Stimulated activated CD4-positive, alpha-beta T cell treated with anti-CD3 and anti-CD28 coated beads, Interleukin-1b, Interleukin-23, amount 100 ng/mL, for 24 hours (primary cell): ENCODE measurements at places on chromosomes 11 and 22.
A peak's percentile ranks its signal among the peaks of the same experiment; 100 is the strongest.

DNA sequence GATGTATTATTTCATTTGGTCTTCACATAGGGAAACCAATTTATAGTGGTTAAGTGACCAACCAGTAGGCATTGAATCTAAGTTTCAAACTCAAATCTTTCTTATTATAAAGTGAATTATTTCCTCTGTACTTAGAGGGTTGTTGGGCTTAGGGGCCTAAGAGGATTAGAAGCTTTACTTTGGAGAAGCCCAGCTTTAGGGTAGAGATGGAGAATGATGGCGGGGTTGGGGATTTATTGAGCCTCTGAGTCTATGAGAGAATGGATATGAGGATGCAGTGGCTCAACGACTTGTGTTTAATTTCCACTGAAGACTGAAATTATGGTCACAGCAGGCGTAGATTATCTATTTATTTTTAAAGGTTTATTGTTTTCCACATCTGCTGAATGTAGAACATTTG is 55.5 kb downstream of the CHRDL2 start:
- no peak for DNase-seq

- no peak for DNase-seq
Observed at GRCh38 chr22:46966495-46966845, 204.0 kb downstream of the TBC1D22A start.

DNA sequence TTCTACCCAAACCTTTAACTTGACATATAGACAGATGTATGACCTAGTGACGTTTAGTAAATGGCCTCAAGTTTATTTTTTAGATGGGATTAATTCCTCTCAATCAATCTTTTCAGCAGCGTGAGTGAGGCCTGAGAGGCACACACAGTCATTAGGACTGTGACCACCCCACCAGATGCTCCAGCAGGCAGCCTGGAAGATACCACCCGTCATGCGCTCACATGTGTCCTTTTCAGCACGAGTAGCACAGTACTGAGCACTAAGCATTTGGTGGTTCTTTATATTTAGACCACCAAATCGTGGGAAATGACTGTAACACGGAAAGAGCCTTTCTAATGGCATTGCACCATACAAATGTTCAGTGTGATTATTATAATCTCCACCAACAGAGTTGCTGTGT is 354.6 kb upstream of the DDI1 start:
- DNase-seq: no peak

DNA sequence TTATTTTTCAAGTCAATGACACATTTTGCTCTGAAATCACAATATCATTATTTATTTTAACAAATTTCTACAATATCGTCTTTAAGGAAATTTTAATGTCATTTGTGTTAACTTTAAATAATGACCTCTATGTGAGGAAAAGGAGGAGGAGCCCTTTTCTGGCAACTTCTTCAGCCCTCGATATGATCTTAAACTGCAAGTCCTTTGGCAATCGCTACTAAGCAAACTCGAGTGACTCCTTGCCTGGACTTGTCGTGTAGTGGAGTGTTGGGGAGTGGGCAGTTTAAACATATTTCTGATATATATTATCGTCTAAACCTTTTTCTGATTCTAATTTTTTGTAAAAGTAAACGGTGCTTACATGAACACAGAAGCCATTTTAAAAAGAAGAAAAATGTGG is 16.7 kb downstream of the ETS1 start:
- no peak for DNase-seq

- DNase-seq: no peak
Observed at GRCh38 chr11:26698224-26698623, 23.6 kb downstream of the SLC5A12 start.

DNA sequence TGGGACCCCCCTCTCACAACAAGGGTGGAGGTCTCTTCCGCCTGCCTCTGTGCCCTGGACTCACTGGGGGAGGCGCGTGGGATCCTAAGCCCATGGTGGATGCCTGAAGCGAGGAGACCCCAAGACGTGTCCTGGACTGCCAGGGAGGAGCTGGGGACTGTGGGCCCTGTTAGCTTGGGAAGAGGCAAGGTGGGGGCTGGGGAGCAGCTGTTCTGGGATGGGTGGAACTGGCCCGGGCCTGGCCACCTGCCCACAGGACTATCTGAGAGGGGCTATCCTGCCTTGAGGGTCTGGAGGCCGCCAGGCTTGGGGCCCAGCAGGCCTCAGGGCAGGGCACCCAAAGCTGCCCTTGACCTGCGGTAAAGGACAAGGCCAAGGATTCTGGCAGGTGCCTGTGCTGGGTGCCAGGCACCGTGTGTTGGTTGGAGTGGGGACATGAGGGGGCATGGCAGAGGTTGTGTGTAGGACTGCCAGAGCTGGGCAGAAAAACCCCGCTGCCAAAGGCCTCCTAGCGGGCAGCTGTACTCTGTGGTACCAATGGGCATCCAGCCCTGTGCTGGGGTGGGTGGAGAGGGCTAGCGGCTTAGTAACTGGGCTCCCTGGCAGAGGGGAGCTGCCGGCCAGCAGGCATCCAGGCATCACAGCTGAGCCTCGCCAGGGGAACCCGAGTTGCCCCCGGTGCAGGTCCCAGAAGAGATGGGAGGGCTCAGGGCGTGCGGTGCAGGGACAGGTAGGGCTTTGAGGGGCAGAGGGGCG is 670 bp downstream of the LSP1 start:
- DNase-seq: no peak

DNA sequence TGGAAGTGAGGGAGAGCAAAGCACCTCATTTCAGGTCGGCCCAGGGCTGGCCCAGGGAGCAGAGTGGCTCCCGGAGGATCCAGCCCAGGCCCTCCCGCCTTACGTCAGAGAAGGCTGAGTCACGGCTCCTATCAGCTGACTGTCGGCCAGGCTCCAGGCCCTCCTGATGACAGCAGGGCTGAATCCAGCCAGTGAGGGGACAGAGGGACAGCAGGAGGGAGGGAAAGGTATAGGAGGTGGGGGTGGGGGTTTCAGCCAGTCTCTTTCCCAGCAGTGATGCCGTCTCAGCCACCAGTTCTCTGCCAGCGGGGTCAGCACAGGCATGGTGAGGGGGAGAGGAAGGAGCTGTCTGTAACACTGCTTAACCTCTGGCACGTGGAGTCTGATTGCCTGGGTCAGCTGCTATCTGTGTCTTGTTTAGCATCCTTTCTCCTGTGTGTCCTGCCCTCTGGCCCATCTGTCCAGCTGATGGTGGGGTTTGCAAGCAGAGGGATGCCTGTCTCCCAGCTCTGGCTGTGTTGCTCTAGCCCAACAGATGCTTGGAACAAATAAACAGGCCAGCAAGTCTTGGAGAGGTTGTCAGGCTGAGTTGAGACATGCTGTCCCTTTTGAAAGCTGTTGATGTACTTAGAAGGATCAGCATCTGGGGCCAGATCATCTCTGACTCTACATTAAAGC is 74.0 kb downstream of the ADAMTS15 start:
- no peak for DNase-seq

GRCh38 chr11:116459185-116460045 is 313.4 kb downstream of the BUD13 start:
- DNase-seq: no peak

DNA sequence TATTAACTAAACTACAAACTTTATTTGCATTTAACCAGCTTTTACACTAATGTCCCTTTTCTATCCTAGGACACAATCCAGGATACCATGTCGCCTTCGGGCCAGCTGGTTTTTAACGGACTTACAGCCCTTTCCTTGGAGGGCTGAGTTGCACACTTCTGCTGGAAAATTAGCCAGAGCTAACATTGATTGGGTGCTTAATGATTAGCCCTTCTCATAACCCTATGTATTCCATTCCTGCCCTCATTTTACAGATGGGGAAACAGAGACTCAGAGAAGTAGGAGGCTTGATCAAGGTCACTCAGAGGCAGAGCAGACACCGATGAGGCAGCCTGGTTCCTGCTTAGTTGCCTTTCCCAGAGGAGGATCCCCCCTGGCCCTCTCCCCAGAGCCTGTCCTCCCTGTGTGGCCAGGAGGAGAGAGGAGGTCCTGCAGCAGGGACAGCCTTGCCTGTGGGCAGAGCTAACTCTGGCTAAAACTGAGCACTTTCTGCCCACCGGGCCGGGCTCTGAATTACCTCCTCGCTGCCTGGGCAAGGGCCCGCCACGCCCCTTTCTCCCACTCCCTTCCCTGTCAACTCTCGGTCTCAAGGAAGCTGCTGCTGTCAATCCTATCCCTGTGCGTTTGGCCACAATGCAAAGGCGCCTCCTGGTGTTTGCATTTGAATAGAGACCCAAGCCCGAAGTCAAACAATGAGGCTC is 59.6 kb upstream of the PAX6 start:
- peak; percentile 1 for DNase-seq

GRCh38 chr22:22884888-22885840 is 2.5 kb upstream of the IGLL5 start:
- DNase-seq: no peak

GRCh38 chr11:113023986-113024385 is 62.8 kb downstream of the NCAM1 start:
- no peak for DNase-seq
